Femur (tissue), 1 donor: ENCODE measurements at places on chromosomes 16 and 17.

- DNase-seq = no peak
Measured at GRCh38 chr17:76887802-76888201, 19.6 kb downstream of the MGAT5B start.

- no peak for DNase-seq
Measured at GRCh38 chr17:79095345-79096055, 20.9 kb downstream of the ENGASE start.

DNA sequence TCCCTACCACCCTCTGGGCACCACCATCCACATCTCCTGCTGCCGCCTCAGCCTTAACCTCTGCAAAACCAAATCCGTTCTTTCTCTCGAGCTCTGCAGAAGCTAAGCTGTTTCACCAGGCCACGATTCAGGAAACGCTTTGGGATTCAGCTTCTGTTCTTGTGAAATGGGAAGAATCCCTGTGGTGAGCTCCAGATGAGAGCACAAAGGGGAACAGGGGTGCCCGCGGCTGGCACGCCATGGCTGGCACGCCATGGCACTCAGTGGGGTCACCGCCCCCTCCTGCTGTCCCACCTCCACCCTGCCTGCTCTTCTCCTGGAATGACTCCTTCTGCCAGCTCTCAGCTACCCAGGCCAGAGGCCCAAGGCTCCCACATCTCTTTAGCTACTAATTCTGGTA lies 5.7 kb downstream of the QPRT start:
- DNase-seq = no peak

GRCh38 chr17:79776376-79777119 lies 1.4 kb upstream of the CBX2 start:
- no peak for DNase-seq

- DNase-seq = no peak
Measured at GRCh38 chr17:38421871-38422827, 6.1 kb upstream of the ARHGAP23 start.

DNA sequence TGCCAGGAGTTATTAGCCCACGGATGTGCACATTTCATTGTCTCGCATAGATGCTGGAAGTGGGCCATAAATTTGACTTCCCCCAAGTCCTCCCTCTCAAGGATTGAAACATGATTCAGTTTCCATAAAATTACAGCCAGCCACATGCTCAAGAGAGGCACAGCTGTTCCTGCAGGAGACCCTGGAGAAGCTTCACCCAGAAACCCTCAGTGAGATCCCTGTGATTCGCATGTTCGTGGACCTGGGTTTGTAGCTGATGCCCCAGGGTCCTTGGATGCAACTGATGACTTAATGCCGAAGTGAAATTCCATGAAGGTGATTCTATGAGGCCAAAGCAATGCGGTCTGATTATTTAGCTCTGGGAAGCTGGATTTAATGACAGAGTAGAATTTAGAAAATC lies 24.7 kb upstream of the AQP8 start:
- no peak for DNase-seq

DNA sequence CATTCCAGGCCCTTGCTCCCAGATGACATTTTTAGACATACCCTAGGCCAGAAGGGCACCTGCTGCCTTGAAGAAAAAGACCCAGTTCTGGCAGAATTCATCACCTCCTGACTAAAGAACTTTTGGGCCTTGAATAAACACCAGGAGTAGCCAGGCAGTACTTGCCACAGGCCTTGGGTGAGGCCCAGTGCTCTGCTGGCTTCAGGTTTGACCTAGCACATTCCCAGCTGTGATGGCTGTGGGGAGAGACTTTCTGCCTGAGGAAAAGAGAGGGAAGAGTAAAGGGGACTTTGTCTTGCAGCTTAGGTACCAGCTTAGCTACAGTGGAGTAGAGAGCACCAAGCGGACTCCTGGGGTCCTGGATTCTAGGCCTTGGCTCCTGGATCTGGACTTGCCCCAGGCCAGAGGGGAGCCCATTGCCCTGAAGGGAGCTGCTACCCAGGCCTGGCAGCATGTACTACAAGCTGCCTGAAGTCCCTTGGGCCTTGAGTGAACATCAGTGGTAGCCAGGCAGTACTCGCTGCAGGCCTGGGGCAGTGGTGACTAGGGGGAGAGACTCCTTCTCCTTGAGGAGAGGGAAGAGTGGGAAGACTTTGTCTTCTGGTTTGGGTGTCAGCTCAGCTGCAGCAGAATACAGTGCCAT lies 44.3 kb downstream of the ABCA8 start:
- DNase-seq = no peak

DNA sequence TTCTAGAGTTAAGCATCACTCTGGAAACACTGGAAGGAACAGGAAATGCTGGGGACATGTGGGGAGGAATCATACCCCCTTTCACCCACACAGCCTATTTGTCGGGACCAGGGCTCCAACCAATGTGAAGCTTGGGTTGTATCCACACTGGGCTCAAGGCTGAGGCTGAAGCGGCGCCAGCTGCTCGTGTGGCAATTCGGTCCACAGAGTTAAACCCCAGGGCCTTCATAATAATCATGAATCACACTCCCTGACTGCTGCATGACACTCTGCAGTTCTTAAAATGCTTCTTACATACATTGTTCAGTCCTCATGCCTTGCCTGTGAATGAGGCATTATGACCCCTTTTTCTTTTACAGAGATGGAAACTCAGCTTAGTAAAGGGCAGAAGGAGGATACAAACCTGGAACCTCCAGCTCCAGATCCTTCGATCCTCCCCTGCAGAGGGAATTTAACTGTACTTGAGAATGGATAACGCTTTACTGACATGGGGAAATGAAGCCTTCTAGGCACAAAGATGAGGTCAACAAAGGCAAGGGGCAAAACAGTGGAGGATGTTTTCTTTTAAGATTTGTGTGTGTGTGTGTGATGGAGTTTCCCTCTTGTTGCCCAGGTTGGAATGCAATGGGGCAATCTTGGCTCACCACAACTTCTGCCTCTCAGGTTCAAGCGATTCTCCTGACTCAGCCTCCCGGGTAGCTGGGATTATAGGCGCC lies 72.7 kb downstream of the SOX9 start:
- DNase-seq = no peak
